Neural crest cell (in vitro differentiated cells): ENCODE measurements at places on chromosomes 16 and 17.

DNA sequence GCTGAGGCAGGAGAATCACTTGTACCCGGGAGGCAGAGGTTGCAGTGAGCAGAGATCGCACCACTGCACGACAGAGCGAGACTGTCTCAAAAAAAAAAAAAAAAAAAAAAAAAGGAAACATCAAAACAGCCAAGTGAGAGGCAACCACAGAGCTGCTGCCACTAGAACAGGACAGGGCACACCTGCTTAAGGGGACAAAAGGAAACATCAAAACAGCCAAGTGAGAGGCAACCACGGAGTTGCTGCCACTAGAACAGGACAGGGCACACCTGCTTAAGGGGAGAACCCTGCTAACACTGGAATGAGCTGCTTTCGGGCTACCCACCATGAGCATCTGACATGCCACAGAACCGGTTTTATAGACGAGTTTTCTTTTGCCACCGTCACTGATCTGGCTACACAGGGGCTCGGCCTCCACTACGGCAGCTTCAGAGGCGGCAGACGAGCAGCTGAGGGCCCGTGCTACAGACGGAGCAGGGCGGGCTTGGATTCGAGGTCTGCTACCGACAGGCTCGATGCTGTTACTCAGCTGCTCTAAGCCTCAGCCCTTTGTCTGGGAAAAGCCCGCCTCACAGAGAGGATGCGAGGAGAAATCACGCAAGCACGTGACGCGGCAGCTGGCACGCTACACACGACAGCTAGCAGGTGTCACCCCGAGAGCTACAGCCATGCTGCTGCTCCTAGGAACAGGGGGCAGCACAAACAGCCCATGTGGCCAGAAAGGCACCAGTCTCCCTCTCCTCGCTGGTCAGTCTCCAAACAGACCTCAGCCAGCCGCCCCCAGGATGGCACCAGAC lies 2.0 kb downstream of the P4HB start:
- no peak for DNase-seq
- peaks cover 28% of the 10 kb centered on the region for H3K4me1 ChIP-seq
- H3K27ac ChIP-seq = no peak overlapping the region
- peaks cover 7% of the 10 kb centered on the region for H3K36me3 ChIP-seq

- peak; percentile 34 for DNase-seq
- H3K4me1 ChIP-seq = peaks cover 9% of the 10 kb centered on the region
- H3K27me3 ChIP-seq = peaks cover 38% of the 10 kb centered on the region
- H3K27ac ChIP-seq = no peak overlapping the region
- no peaks in the 10 kb centered on the region for H3K36me3 ChIP-seq
These were observed 486 bp downstream of the SYT17 start for GRCh38 chr16:19168371-19169081.

- H3K4me1 ChIP-seq = peaks cover 25% of the 10 kb centered on the region
- DNase-seq = no peak
- H3K36me3 ChIP-seq = peaks cover 9% of the 10 kb centered on the region
- H3K4me3 ChIP-seq = peak overlapping the region; percentile 28
- no peaks in the 10 kb centered on the region for H3K27me3 ChIP-seq
These were observed 7.4 kb downstream of the NAT9 start for GRCh38 chr17:74768763-74769114.

DNA sequence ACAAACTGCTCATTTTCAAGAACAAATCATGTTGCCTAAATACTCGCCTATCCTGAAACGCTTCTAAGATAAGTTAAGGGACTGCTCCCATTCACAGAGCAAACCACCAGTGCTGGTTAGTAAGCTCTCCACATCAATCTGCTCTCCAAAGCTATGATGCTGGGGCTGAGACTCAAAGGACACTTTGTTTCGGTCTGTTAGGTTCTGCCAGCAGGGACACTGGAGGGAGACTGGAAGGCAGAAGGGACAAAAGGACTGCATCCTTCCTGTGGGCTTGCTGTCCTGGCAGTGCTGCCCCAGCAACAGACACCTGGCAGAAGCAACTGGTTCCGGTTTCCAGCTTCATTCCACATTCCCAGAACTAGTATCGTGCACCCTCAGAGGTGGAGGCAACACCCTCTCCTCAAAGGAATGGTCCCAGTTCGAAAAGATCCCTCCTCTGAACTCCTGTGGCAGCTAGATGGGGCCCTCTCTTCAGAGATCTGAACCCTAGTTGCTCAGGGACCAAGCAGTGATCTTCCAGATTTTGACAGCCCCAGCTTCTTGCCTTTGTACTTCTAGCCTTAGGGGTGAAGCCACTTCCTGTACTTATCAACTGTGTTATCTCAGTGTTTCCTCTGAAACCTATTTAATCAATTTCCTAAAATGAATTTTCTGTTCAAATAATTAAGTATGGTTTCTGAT lies 73.4 kb upstream of the GSG1L start:
- H3K4me1 ChIP-seq = peaks cover 11% of the 10 kb centered on the region
- DNase-seq = no peak
- H3K4me3 ChIP-seq = no peak overlapping the region
- peak overlapping the region; percentile 40 for H3K27ac ChIP-seq
- H3K36me3 ChIP-seq = peaks cover 15% of the 10 kb centered on the region
